ENCODE measurements at places on chromosomes 11 and 22.

GRCh38 chr11:36313750-36314433 lies 17.8 kb downstream of the PRR5L start:
- DNase-seq, result no peak

DNA sequence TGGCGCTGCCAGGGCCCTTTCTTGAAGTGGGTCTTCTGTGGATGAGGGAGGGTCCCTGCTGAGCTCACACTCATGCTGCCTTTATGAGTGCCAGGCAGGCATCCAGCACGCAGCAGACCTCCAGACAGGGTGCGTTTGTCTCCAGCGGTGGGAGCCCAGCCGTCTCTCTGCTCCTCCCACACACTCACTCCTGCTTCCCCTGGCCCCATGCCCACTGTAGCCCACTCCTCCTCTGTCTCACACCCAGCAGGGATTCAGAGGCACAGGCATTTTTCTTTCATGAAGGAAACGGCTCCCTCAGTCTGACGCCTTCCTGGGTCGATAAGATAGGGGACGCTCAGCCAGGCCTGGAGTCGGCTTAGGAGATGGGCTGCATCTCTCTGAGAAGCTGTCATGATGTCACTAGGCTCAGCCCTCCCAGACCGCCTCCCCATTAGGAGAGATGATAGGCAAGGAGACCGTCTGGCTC lies 183.9 kb upstream of the NCAM1 start:
- no peak for DNase-seq

DNA sequence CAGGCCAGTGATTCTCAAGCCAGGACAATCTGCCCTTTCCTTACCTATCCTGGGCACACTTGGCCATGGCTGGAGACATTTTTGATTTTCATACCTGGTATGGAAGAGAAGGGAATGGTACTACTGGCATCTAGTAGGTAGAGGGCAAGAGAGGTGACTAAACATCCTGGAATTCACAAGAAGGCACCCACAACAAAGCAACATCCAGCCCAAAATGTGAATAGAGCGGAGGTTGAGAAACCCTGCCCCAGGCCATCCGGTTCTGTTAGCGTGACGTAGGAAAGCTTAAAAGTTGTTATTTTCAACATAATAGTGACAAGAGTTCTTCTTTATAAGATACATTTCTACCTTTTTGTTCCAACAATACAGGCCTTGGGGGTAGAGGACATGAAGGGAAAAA lies 114.9 kb upstream of the ALX4 start:
- no peak for DNase-seq

DNA sequence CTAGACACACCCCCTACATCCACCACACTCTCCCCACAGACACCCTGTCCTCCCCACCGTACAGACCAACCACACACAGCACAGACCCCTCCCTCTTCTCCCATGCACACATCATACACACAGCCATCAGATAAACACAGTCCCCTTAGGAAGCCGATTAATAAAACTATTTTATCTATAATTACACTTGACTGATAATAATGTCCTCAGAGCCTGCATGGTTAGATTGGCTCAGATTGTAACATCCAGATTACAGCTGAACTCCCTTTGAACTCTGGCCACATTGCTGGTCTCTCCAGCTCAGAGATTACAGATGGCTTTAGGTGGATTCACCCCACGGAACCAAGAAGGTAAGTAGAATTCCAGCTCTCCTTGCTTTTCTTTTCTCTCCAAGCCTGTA lies 9.5 kb upstream of the ELF5 start:
- no peak for DNase-seq

GRCh38 chr11:126390272-126390867 lies 34.9 kb downstream of the ST3GAL4 start:
- DNase-seq, result no peak

- no peak for DNase-seq
Measured at GRCh38 chr11:116415095-116415494, 357.7 kb downstream of the BUD13 start.

DNA sequence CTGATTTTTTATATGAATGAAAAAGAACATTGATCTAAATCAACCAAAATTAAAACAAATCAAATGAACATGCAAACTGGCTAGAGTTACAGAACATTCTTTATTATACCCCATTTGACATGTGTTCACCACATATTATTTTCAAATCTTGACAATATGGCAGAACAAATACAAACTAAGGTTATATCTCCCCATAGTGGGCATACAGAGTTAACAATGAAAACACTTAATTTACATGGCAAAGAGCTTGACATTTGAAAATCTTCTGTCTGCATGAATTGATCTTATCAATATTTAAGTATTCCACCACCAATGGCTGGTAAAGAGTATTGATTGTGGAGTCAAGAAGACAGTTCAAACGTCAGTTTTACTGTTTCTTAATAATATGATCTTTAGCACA lies 197.9 kb upstream of the ANO3 start:
- no peak for DNase-seq

GRCh38 chr11:76228071-76228874 lies 22.0 kb upstream of the WNT11 start:
- no peak for DNase-seq

DNA sequence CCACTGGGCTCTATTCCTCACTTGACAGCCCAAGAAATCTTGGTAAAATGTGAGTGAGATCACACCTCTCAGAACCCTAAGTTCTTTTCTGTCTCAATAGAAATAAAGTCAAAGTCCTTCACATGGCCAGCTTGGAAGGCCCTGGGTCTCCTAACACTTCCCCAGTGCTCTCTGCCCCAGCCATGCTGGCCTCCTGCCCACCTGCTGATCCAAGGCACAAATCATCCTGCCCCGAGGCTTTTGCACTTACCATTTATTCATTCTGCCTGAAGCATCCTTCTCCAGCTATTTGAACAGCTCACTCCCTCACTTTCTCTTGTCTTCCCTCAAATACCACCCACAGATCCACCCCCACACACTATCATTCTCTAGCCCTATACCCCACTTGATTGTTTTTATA lies 26.4 kb downstream of the ISX start:
- no peak for DNase-seq

- no peak for DNase-seq
Measured at GRCh38 chr11:68538025-68538424, 77.5 kb downstream of the PPP6R3 start.

GRCh38 chr11:17528181-17528691 lies 16.0 kb downstream of the USH1C start:
- no peak for DNase-seq

GRCh38 chr11:125773516-125773915 lies 5.1 kb downstream of the PATE2 start:
- DNase-seq, result no peak

Measured in stimulated activated CD4-positive, alpha-beta T cell treated with anti-CD3 and anti-CD28 coated beads, Interleukin-1b, Interleukin-23, amount 100 ng/mL, for 1 hour (primary cell).